ENCODE measurements at places on chromosomes 13 and 19. TPM values are rescaled to one million over a fixed set of nuclear protein-coding genes. Genes with fewer than 3 reads are reported as not detected.

The CEACAM3 gene
- not detected for polyA plus RNA-seq

The PCDH9 gene
- 3.3 TPM for polyA plus RNA-seq

The TM9SF2 gene
- polyA plus RNA-seq: 86.2 TPM

The GSX1 gene
- not detected for polyA plus RNA-seq

GRCh38 chr19:15787611-15788155, at the start of gene OR10H5:
TSS of gene OR10H5 (plus strand) at chr19:15787661. CDS start at chr19:15794049, 6,388 bp downstream.
- no peak for DNase-seq

DNA sequence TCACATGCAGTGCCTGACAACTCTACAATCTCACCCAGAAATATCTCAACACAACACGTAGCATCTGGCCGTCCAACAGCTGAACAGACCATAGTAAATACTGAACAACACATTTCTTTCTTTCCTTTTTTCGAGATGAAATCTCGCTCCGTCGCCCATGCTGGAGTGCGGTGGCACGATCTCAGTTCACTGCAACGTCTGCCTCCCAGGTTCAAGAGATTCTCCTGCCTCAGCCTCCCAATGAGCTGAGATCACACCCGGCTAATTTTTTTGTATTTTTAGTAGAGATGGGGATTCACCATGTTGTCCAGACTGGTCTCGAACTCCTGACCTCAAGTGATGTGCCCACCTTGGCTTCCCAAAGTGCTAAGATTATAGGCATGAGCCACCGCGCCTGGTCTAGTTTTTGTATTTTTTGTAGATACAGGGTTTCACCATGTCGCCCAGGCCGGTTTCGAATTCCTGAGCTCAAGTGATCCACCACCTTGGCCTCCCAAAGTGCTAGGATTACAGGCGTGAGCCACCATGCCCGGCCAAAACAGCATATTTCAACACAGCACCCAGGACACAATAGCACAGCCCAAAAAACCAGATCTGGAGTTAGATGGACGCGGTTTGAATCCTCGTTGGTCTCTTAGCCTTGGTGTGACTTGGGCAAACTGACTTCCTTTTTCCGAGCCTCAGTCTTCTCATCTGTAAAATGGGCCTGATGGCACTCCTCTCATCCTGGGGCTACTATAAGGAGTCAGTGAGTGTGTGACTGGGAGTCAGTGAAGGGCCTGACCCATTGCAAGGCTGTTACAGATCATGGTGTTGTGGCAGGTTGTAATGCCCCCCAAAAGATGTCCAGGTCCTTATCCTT, 22.6 kb downstream of the CYP2A6 start:
- DNase-seq: no peak

GRCh38 chr19:43768273-43769050, 12.3 kb downstream of the KCNN4 start:
- DNase-seq: no peak

- no peak for DNase-seq
These were observed 43.8 kb upstream of the ZNF728 start for GRCh38 chr19:23046743-23047142.

- no peak for DNase-seq
These were observed 8.3 kb upstream of the KCNN4 start for GRCh38 chr19:43789029-43789428.

- peak; percentile 99 for DNase-seq
These were observed at the start of gene ZMYM5 for GRCh38 chr13:19863323-19864023. TSS of gene ZMYM5 (minus strand) at chr13:19863649. CDS start at chr13:19852180, 11,469 bp downstream.
